ENCODE measurements at places on chromosomes 12 and 14.

DNA sequence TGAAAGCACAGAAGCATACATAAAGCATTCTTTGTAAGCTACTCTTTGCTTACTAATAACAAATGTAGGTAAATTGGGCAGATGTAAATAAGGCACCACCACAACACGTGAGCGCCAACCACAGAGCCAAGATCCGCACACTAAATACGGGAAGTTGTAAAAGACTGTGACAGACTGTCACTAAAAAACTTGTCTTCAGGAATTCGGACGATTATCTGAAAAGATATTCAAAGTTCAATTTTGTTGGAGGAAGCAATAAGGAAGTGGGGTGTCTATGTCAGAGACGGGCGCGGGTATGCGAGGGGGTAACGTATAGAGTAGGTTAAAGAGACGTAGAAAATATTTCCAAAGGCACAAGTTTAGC is 1.5 kb upstream of the HSP90B1 start:
- no peak for DNase-seq

GRCh38 chr12:60195483-60195882 is 599.7 kb downstream of the SLC16A7 start:
- no peak for DNase-seq

- DNase-seq, result no peak
These were observed 64.2 kb downstream of the PHETA1 start for GRCh38 chr12:111304642-111305071.

- DNase-seq, result no peak
These were observed 109.7 kb downstream of the TMTC3 start for GRCh38 chr12:88251798-88252197.

GRCh38 chr14:80584744-80585505 is 356.6 kb downstream of the CEP128 start:
- no peak for DNase-seq

Data from heart left ventricle (tissue), 16 donors.